Hematopoietic multipotent progenitor cell treated with erythropoietin and hydrocortisone succinate and interleukin-3 and kit ligand, for 17 days (in vitro differentiated cells): ENCODE measurements at places on chromosomes 1 and 21.

- no peak for DNase-seq
Measured at GRCh38 chr1:7410156-7410555, 360.9 kb upstream of the VAMP3 start.

DNA sequence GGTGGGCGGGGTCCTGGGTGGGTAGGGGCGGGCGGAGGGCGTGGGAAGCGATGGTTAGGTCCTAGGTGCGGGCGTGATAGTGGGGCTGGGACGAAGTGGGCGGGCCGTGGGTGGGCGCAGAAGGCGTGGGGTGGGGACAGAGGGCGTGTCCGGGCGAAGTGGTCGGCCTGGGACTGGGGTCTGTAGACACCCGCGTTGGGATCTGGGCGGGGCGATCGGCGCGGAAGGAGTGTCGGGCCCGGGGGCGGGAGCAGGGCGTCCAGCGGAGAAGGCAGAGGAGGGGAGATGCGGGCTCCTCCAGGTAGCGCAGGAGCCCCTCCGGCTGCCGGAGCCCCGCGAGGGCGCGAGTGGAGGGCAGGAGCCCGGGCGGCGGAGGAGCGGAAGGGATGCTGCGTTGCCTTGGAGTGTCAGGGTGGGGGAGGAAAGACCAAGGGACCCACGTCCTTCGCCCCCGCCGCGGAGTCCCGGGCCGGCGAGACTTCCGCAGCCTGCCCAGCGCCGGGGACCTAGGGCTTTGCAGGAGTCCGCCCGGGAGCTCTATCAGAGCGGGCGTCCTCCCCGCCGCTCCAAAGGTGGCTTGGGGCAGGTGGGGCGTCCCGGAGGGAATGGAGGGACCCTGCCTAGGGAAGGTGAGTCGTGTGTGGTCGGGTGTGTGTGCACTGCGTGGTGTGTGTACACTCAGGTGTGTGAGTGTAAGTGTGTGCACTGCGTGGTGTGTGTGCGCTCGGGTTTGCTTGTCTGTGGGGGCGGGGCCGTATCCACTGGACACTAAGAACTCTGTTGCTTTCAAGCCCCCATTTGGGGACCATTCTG, 27.0 kb upstream of the PRSS38 start:
- DNase-seq: peak; percentile 30

DNA sequence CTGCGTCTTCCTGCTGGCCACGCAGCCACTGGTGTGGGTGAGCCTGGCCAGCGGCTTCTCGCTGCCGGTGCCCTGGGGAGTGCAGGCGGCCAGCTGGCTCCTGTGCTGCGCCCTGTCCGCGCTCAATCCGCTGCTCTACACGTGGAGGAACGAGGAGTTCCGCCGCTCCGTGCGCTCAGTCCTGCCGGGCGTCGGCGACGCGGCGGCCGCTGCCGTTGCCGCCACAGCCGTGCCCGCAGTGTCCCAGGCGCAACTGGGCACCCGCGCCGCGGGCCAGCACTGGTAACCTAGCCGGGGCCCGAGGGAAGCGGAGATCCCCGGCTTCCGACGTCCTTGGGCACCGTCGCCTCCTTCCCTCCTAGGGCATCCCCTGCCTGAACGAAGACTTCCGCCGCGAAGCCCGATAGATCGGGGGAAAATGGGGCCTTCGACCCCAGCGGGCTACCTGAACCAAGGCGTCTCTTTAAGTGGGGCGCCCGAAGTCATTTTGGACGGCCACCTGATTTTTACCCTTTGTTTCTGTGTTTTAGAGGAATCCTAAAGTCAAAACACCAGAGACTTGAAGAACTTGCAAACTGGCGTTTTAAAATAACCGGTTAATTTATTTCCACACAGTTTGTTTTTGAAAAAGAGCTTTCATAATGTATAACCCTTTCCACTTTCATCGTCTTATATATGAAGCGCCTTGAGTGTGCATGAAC, 2.0 kb downstream of the GPR88 start:
- DNase-seq: no peak

DNA sequence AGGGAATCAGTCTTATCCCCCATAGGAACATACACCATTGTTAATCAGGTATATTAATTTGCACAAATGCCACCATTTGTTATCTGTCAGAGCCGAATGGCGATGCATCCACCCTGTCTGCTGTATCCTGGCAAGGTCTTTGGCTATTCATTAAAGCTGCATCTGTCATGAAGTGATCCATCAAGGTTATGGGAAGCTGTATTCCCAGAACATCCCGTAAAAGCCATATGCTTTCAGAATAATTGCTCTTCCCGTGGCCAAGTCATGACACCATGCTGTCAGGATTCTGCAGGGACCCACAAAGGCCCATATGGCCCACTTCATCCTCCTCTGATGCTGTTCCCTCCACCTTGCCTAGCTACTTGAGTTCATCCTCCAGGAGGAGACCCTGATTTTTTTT, 103.9 kb downstream of the RAVER2 start:
- no peak for DNase-seq

- no peak for DNase-seq
Measured at GRCh38 chr1:27564710-27565649, 39.0 kb downstream of the AHDC1 start.

GRCh38 chr1:58971629-58972140, 187.8 kb upstream of the JUN start:
- no peak for DNase-seq

DNA sequence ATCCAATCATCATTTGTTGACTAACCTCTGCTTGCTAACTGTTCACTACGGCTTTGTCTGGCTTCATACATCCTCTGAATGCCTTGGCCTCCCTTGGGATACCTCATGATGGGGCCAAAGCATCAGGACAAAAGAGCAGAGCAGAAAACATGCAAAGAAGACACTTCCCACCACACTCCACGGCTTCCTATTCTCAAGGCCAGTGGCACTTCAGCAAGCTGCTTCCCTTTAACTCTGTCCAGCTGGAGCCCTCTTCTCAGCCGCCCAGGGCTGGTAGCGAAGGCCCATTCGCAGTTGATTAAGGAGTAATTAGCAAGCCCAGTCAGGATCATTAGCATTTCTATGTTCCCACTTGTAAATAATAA, 224.3 kb upstream of the FGGY start:
- DNase-seq: no peak

GRCh38 chr1:65757531-65757930, 35.2 kb upstream of the PDE4B start:
- DNase-seq: no peak

GRCh38 chr1:234881893-234882771, 246.5 kb downstream of the TOMM20 start:
- DNase-seq: no peak

DNA sequence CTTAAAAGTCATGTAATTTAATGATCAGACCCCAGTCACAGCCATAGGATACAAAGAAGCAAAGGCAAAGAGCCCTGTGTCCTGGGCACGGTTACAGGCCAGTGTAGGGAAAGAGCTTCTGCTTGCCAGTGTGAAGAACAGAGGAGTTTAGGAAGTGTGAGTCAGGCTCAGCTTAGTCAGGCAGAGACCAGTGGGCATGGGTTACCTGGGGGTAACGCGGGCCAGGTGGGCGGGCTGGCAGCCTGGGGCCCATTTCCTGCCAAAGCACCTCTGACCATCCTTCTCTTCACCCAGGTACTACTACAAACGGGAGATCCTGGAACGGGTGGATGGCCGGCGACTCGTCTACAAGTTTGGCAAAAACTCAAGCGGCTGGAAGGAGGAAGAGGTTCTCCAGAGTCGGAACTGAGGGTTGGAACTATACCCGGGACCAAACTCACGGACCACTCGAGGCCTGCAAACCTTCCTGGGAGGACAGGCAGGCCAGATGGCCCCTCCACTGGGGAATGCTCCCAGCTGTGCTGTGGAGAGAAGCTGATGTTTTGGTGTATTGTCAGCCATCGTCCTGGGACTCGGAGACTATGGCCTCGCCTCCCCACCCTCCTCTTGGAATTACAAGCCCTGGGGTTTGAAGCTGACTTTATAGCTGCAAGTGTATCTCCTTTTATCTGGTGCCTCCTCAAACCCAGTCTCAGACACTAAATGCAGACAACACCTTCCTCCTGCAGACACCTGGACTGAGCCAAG, 4.7 kb downstream of the ELF3 start:
- no peak for DNase-seq

DNA sequence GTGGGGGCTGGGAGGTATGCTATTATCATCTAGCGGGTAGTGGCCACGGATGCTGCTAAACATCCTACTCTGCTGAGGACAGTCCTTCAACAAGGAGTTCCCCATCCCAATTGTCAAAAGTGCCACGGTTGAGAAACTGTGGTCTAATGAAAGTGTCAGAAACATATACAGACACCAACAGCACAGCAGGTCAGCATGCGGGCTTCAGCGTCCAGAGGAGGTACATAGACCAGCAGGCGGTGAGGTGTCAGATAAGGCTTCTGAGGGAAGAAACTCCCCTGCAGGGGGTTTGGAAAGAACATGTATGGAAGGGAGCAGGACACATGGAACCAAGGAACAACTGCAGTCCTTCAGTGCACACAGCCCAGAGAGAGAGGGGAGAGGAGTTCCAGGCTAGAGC, 4.8 kb upstream of the TTC4 start:
- no peak for DNase-seq

- peak; percentile 84 for DNase-seq
Measured at GRCh38 chr1:154479764-154480421, 22.1 kb upstream of the TDRD10 start.

DNA sequence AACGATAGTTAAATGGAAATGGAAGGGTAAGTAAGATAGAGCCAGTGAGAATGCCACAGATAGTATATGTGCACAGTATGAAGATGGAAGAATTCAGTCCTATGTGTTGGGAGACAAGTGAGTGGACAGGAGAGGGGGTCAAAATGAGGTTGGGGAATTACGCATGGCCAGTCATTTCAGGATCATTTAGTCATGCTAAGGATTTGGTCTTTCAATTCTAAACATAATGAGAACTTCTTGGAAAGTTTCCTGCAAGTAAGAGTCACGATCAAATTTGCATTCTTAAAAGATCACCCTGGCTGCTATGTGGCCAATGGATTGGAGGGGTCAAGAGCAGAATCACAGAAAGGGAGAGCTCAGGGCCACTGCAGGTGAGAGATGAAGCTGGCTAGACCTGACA, 64.0 kb upstream of the KCNK2 start:
- DNase-seq: no peak

DNA sequence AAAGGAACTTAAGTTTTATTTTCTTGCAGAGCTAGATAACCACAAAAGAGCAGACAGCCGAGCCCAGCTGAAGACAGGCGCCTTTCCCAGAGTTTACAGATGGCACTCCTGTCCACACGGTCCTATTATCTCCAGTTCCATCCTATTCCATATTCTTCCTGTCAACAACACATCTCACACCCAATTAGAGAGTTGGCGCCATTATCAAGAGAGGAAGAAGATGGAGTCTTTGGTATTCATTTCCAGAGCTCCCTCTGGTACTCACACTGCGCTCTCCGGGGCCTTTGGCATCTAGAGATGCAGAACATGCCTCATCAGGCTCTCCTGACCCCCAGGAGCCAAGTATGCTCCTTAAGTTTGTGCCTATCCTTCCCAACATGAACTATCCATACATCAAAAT, 43.3 kb upstream of the SIPA1L2 start:
- no peak for DNase-seq

DNA sequence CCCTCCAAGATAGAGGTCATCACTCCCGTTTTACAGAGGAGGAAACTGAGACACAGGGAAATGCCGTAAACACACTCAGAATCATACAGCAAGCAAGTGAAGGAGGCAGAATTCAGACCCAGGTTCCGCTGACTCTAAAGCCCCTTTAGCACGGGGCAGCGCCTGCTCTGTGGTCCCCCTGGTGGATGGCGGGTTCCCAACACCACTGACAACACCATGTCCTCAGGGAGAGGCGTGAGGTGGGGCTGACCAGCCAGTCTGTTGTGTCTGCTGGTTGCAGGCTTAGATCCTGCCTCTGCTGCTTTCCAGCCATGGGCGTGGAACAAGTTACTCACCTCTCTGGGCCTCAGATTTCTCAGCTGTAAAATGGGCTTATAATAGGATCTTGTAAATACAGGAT, 617.3 kb downstream of the MATN1 start:
- DNase-seq: no peak

- no peak for DNase-seq
Measured at GRCh38 chr1:188386161-188386560, 1557.4 kb downstream of the PLA2G4A start.
